ENCODE measurements at places on chromosomes 7 and 10.

- DNase-seq, result no peak
Observed at GRCh38 chr10:82867056-82867455, 992.1 kb downstream of the NRG3 start.

- no peak for DNase-seq
Observed at GRCh38 chr7:111846898-111847297, 284.6 kb upstream of the IMMP2L start.

GRCh38 chr7:121480058-121480457 lies 84.0 kb upstream of the FAM3C start:
- DNase-seq, result no peak

- no peak for DNase-seq
Observed at GRCh38 chr7:37942934-37943610, 22.6 kb downstream of the EPDR1 start.

GRCh38 chr7:16326106-16326505 lies 95.2 kb downstream of the CRPPA start:
- DNase-seq, result no peak

- peak; percentile 68 for DNase-seq
Observed at GRCh38 chr10:6473901-6474370, 106.1 kb downstream of the PRKCQ start.

DNA sequence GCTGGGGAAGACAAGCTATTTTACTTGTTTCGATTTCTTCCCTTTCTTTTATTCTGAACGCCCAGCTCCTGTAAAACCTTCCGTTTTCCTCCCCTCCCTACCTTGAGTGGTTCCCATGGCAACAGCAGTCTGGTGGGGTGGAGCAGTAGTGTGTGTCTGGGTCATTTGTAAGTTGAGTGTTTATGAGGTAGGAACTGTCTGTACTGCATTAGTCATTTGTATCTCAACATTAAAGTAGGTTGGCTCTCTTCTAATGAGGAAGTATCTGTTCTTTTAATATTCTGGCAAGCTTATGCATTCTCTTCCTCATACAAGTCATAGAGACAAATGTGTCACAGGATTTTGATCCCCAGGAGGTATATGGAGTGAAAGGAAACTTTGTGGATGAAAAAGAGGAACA lies 85.3 kb upstream of the CCDC6 start:
- no peak for DNase-seq

- no peak for DNase-seq
Observed at GRCh38 chr10:112385201-112385600, 11.3 kb downstream of the ACSL5 start.

- DNase-seq, result no peak
Observed at GRCh38 chr7:158811894-158812293, 17.4 kb downstream of the ESYT2 start.

DNA sequence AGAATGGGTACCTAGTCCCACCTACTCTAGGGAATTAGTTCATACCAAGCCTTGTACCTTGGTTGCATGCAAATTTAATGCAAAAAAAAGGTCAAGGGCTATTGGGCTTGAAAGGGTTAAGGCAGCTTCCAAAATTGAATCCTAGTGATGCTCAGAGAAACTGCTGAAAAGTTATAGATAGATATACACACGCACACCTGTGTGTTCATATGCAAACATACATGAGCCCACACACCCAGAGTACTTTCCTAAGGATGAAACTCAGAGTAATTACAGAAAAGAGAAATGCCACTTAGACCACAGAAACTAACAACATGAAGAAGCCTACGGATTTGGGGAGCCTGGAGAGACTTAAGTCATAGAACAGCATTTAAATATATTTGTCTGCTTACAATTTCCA lies 1.5 kb downstream of the SLC25A13 start:
- no peak for DNase-seq

- DNase-seq, result no peak
Observed at GRCh38 chr10:63591600-63592379, 70.6 kb downstream of the REEP3 start.

GRCh38 chr7:28988810-28989209 lies 30.7 kb upstream of the TRIL start:
- DNase-seq, result no peak

GRCh38 chr7:50349963-50350944 lies 45.7 kb downstream of the IKZF1 start:
- peak; percentile 49 for DNase-seq

DNA sequence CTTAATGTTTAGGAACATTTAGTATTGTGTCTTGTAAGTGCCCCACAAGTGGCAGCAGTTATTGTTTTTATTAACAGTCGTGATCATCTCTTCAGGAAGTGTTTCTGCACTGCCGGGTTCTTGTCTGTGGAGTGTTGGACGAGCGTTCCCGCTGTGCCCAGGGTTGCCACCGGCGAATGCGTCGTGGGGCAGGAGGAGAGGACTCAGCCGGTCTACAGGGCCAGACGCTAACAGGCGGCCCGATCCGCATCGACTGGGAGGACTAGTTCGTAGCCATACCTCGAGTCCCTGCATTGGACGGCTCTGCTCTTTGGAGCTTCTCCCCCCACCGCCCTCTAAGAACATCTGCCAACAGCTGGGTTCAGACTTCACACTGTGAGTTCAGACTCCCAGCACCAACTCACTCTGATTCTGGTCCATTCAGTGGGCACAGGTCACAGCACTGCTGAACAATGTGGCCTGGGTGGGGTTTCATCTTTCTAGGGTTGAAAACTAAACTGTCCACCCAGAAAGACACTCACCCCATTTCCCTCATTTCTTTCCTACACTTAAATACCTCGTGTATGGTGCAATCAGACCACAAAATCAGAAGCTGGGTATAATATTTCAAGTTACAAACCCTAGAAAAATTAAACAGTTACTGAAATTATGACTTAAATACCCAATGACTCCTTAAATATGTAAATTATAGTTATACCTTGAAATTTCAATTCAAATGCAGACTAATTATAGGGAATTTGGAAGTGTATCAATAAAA lies 22.2 kb downstream of the PLA2G12B start:
- DNase-seq, result no peak

GRCh38 chr7:31497516-31497915 lies 16.4 kb upstream of the ITPRID1 start:
- DNase-seq, result no peak

GRCh38 chr7:75992083-75992755 lies 2.2 kb downstream of the TMEM120A start:
- DNase-seq, result no peak

- DNase-seq, result no peak
Observed at GRCh38 chr10:21452203-21452602, 73.3 kb downstream of the SKIDA1 start.

DNA sequence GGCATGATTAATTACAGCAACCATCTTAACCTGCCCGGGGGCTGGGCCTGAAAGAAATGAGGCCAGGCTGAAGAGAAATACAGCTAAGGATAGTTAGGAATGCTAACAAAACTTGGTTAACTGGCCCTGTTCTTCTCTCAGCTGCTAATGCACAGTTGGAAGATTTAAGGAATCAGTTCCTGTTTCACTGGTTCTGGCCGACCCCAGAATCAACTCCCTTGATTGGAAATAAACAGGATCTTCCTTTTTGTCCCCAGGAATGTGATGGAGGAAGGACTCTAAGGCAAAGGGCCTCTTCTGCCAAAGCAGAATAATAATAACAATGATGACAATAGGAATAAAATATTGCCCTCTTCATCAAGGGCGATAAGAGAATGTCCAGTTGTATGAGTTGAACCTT lies 3.5 kb upstream of the LRMDA start:
- no peak for DNase-seq

Data from central memory CD4-positive, alpha-beta T cell (primary cell).